ENCODE measurements at places on chromosomes 7 and 10. TPM values are rescaled to one million over a fixed set of nuclear protein-coding genes. Genes with fewer than 3 reads are reported as not detected.

DNA sequence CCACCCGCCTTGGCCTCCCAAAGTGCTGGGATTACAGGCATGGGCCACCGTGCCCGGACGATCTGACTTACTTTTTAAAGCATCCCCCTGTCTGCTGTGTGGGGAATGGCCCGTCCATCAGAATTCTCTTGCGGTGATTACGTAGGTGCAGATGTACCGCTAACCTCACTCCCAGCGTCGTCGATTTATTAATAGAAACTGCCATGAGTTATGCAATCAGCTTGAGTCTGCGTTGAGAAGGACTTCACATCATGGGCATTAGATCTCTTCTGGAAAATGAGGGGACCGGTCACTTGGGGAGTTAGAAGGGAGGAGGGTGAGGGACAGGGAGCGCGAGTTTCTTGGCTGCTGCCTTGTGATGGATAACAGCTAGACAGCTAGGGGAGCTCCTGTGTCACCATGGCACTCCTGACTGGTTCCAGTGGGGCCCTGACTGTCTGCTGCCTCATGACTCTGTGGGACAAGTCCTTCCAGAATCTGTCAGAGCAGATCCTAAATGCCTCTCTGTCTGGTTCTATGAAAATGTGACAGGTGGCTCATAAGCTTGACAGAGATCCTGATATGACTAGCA, 35.2 kb downstream of the POR start:
- no peak for DNase-seq

Gene CFAP69
- polyA plus RNA-seq, result 4.4 TPM

Gene SLC29A3
- 2.8 TPM for polyA plus RNA-seq

Gene DNAJC12
- 17.3 TPM for polyA plus RNA-seq

Gene PNLIPRP3
- not detected for polyA plus RNA-seq

DNA sequence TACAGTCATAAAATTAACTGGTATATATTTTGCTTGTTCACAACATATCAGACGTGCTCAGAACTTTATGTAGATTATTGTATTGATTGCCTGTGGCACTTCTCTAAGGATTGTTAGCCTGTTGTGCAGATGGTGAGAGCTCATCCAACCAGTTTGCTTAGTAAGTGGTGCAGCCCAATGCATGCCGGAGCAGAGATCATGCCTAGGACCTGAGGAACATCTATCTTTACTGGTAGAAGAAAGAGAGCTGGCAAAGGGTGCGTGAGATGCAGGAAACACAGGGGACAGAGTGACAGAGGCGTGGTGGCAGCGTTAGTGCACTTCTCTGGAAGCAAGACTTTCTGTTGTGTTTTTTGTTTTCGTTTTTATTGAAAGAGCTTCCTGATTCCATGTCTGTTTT, 35.9 kb downstream of the CCM2 start:
- no peak for DNase-seq

DNA sequence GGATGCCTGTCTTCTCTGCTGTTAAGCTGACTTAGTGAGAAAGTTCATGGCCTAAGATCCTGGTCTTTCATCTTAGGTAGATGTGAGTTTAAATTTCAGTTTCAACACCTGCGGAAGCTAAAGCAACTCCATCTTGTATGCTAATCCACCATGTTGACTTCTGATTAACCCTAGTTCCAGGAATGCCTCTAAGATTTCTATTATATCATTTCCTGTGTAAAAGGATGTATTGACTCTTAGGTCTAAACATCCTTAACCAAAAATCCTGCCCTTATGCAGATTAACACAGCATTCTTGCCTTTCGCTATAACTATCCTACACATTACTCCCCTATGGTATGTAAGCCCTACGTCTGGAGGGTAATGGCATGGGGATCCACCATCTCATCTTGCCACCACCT, 94.4 kb upstream of the CCDC6 start:
- DNase-seq, result no peak

GRCh38 chr10:69069090-69070042, 18.5 kb upstream of the SRGN start:
- DNase-seq, result no peak

DNA sequence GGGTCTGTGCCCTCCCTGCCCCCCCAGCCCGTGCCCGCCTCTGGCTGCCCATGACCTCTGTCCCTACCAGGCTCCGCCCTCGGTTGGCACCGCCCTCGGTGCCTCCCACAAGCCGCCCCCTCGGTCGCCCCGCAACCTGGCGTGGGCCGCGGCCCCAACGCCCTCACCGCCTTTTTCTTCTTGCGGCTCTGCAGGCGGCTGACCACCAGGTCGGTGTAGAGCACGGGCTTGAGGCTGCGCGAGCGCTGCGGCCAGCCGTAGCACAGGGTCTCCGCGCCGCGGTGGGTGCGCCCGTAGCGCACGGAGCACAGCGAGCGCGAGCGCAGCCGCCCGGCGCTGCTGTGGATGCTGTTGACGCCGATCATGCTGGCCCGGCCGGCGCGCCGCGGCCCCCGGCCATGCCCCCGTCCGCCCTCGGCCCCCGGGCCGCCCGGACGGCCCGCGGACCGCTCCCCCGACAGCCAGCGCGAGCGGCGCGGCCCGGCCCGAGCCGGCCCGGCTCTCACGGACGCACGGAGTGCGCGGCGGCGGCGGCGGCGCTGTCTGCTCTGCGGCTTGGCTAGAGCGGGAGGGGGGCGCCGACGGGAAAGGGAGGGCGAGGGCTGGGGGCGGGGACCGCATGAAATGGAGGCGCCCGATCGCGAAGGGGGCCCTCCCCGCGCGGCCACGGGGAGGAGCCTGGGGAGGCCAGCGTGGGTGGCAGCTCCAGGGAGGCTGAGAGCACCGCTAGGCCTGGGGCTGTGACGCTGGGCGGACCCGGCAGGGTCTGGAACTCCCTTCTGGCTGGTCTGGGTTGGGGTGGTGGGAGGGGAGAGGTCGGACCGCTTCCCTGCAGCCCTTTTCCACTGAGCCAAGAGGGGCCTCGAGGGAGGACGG, 9.6 kb downstream of the PSD start:
- no peak for DNase-seq

GRCh38 chr7:42548816-42549611, 312.0 kb upstream of the GLI3 start:
- DNase-seq, result no peak

- DNase-seq, result no peak
Measured at GRCh38 chr7:50556247-50556991, 8.8 kb downstream of the DDC start.

Gene MRC1
- polyA plus RNA-seq, result 2.2 TPM

- DNase-seq, result no peak
Measured at GRCh38 chr7:45980181-45980905, 59.3 kb upstream of the IGFBP3 start.

Gene PPP1R9A
- polyA plus RNA-seq, result 6.6 TPM

DNA sequence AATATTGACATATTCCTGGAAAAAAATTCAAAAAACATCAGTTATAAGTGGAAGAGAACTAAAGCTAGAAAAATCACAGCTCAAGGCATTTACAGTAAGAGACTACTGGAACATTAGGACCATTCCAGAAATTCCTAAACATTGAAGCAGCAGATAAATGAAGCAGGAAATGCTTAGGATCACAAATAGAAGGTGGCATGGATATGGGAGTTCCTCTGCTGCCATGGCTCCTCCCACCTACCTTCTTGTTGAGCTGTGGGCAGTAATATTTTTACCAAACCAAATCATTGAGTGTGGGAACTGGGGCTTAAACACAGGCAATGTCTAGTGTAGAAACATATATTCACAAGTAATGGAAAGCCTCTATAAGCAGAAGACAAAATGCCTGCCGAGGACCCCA, 292.8 kb downstream of the ANKRD7 start:
- no peak for DNase-seq

Data from pancreas (tissue), 10 donors.